ENCODE measurements at places on chromosomes 12 and 14.

DNA sequence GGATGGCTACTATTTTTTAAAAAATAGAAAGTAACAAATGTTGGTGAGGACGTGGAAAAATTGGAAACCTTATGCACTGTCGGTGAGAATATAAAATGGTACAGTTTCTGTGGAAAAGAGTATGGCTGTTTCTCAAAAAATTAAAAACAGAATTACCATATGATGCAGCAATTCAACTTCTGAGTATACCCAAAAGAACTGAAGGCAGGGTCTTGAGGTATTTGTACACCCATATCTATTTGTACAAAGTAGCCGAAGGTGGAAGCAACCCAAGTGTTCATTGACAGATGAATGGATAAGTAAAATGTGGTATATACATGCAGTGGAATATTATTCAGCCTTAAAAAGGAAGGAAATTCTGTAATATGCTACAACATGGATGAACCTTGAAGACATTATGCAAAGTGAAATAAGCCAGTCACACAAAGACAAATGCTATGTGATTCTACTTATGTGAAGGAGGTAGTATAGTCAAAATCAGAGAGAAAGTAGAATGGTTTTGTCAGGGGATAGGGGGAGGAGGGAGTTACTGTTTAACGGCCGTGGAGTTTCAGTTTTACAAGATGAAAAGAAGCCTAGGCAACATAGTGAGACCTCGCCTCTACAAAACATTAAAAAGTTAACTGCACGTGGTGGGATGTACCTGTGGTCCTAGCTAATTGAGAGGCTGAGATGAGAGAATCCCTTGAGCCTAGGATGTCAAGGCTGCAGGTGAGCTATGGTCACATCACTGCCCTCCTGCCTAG lies 38.4 kb upstream of the CCT2 start:
- no peak for DNase-seq

GRCh38 chr12:65275627-65276026 lies 2.9 kb upstream of the MSRB3 start:
- DNase-seq: no peak

- no peak for DNase-seq
These were observed 53.6 kb upstream of the ZFP36L1 start for GRCh38 chr14:68846466-68846865.

- DNase-seq: peak; percentile 88
These were observed 57.6 kb downstream of the POLR3B start for GRCh38 chr12:106415134-106415533.

- DNase-seq: no peak
These were observed 5.9 kb downstream of the CLEC4D start for GRCh38 chr12:8519171-8519570.

DNA sequence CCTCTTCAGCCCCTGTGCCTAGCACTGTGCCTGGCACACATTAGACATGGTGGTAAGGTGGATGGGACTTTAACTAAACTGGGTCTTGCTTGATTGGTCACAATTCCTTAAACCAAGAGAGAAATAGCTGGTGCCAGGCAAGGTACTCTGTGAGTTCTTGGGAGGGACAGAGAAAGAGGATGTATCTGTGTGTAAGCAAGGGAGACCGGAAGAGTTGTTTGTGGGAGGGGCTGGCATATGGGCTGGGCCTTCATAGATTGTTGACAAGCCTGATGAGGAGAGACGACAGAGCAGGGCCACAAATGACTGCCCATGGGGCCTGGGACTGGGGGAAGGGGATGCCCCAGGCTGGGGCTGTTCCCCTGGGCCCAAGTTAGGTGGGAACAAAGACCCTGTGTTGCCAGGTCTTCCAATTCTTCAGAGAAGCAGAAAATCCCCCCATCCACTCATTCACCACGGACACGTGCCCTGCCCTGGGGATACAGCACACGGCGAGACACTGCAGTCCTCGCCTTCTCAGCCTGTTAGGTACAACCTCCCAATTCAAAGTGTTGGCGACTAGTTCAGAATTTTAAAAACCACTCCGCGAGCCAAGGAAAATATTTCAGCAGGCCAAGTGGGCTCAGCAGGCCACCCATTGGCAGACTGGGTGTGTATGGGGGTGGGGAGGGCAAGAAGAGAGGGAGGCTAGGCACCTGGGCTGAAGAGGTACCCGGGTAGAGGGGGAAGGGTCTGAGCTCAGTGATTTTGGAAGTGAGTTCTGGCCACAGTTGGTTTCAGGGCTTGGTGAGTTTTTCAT lies 11.4 kb upstream of the CYP46A1 start:
- DNase-seq: no peak

DNA sequence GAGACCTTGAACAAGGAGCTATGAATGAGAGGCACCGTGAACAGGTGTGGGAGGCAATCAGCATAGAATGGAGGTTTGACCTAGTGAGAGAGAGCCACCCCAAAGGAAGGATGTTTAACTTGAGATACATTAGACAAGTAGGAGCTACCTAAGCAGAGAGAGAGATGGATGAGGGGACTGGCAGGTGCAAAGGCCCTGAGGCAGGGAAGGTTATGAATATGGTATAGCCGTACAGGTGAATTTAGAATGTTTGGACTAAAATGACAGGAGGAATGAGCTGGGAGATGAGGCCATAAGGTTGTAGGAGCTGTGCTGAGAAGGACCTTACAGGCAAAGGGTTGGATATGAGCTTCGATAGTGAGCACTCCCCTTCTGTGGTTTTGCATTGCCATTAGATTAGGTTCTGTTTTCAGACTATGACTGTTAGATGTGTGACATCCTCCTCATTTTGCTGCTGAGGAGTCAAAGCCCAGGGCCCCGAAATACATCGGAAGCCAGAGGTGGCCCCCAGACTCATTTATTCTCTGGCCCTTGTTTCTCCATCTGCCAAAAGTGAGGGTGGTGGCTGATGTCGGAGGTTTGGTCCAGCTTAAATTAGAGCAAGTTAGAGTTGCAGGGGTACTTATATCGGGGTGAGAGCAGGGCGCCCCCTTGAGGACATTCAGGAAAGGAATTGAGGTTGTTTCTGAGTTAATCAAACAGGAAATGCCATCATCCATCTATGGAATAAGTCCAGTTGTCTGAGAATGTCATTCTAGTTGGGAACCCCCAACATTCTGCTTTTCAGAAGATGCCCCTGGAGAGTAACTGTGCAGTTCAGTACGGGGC lies 29.4 kb downstream of the SLC24A4 start:
- peak; percentile 20 for DNase-seq

DNA sequence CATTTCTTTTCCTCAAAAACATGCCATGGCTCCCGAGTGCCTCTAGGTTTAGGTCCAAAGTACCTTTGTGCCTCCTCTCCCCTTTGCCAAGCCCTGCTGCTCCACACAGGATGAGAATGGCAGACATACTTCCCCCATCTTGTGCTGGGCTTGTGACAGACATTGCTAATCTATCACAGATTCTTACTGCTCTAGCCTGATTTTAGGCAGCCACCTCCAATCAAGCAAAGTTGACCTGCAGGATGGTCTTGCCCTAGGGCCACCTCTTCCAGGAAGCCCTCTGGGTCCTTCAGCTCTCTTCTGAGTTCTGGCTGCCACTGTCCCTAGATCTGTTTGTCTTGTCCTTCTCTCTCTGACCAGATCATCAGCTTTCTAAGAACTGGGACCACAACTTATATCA lies 20.5 kb downstream of the FOXN4 start:
- DNase-seq: no peak

DNA sequence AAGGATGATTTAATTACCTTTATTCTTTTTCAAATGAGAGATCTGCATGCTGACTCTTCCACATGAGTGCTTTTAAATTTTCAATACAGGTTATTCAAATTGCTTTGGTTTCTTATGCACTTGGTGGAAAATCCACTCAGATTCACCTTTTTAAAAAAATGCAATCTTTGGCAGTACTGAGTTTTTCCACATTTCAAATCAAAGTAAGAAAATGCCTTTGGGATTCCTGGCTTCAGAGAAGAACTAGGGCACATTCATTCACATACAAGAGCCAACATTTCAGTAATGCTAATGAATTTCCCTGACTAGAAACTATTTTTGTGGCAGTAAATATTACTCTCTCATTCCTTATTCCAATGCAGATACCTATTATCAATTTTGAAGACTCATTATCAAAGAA lies 342.2 kb downstream of the ETNK1 start:
- DNase-seq: no peak

DNA sequence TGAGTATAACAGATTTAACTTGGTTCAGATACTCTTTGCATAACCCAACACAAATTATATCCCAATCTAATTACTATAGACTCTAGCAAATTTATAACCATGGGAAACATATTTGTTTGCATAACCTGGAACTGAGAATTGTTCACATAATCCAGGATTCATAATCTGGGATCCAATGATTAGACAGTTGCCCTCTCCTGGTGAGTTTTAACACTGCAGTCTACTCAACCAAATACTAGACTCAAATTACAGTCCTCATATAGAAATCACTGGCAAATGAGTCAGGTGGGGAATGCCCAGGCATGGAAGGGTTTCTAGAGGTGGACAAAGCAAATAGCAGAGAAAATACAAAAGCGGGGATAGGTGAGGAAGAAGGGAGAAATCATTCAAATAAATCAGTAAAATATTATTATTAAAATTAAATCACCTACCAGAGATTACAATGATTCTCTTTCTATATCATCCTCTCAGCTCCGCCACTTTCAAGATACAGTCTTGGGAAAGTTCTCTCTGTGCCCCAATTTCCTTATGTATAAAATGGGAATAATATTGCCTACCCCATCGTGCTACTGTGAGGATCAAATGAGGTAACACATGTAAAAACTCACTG lies 9.4 kb downstream of the GCH1 start:
- peak; percentile 63 for DNase-seq

DNA sequence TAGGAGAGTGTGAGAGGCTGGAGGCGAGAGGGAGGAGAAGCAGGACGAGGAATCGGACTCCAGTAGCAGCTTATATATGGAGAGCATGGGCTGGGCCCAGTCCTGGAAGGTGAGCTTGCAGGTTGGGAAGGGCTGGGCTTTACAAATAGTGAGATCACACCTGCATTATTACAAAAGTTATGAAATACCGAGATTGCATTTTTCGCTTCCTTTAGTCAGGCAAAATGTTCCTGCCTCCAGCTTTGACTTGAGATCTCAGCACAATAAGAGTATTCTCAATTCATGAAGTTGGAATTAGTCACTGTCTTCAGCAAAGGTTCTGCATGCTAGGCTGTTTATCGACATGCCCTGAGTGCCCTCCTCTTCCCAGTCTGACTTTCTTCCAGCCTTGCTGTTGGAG lies at the start of gene KRT6B:
KRT6B (minus strand) TSS at position 46 of the 400 bp plus-strand sequence. CDS start 68 bp downstream, outside the sequence.
- DNase-seq: no peak

- no peak for DNase-seq
These were observed 15.4 kb downstream of the SPTB start for GRCh38 chr14:64864258-64864657.

GRCh38 chr12:29516431-29516875 lies 19.0 kb upstream of the OVCH1 start:
- DNase-seq: peak; percentile 22

GRCh38 chr12:8667270-8667669 lies 4.6 kb upstream of the MFAP5 start:
- DNase-seq: no peak

GRCh38 chr12:46107591-46107990 lies 117.2 kb upstream of the SCAF11 start:
- DNase-seq: no peak

- DNase-seq: no peak
These were observed 581 bp downstream of the PITPNM2 start for GRCh38 chr12:123150275-123150743.

DNA sequence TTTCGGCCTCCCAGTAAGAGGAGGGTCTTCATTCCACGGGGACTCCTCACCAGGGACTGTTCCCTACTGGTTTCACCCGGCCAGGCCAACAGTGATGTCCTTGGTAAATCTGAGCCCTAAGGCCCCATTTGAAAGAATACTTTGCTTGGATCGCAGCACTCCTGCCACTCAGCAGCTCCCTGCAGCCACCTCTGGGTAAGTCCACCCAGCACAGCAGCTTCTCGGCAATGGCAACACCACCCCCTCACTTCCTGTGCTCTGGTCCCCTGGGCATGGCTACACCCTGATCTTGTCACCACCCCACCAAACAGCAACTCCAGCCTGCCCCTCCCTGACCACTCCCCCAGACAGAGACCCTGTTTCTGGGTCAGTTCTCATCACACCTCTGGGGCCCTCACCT lies 100.3 kb downstream of the SETD3 start:
- DNase-seq: no peak

DNA sequence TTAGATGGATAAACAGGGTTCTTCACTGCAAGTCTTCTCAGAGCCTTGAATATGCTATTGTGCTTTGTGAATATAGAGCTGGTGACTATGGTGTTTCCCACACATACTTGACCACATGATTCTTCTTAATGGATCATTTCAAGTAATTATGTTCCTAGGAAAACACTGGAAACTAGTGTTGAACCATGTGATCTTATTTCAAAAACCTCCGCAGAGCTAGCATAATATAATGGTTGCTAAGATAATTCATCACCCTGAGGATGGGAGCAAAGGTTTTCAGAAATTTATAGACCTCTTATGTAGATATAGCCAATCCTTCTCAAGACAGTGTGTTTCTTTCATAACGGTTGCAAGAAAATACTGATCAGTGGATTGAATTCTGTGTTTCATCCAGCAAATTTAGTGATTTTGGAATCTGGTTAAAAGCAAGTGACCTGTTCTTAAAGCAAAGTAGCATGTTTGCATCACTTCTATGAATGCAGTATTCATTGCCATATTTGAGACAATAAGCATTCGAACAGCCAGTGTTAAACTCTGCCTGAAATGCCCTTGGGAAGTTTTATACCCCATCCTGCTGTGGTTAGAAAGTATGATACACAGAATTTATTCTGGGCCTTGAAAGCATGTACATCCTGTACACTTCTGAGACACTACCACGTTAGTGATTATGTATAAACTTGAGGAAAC lies 341.0 kb upstream of the E2F7 start:
- DNase-seq: peak; percentile 5

DNA sequence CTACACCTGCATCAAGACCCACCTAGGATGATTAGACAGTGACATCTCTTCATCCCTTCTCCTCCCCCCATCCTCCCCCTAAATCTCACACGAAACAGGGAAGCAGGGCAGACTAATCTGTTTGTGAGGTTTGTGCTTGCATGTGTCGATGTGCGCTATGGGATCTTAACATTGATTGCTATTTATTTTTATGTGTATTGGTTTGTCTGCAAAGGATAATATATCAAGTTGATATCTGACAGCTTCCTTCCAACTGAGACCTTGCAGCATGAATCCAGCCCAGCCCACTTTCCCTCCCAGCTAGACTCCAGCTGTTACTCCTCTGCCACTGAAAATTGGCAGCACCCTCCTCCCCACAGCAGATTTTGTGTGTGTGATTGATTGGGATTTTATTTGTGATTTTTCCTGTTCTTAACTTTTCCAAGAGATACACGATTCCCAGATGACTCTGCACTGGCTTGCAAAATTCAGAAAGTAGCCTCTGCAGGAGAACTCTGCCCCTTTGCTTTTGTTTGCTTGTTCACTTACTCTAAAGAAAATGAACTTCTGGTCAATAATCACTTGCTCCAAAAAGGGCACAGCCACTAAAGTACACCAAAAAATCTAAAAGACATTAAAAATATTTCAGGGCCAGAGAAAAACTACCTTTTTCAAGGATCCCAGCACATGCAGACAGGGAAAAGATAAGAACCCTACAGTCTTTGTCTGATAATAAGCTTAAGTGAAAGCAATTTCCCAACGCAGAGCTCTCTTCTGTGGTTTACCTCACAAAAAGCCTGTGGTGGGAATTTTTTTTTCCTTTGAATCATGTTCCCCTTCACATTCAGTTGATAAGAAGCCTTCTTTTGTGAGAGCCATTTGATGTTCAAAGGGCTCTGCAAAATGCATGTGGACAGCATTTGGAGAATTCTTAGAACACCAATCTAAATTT lies 222.1 kb downstream of the RPS29 start:
- no peak for DNase-seq

Data from fibroblast of skin of scalp (primary cell).